ENCODE measurements at places on chromosomes 2 and 18.
A peak's percentile ranks its signal among the peaks of the same experiment; 100 is the strongest.

- no peak for DNase-seq
Observed at GRCh38 chr2:48207851-48208250, 301.6 kb upstream of the FBXO11 start.

DNA sequence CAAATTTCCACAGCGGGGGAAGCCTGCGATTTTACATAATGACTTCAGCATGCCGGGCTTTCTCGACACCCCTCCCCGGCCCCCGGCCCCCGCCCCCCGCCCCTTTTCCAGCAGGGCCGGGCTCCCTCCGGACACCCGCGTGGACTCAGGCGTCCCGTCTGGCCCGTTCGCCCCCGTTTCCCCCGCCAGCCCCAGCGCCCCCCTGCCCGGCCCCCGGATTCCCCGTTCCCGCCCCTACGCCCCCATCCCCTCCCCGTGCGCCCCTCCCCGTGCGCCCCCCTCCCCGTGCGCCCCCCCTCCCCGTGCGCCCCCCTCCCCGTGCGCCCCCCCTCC lies 456 bp upstream of the NFATC1 start:
- DNase-seq: no peak

- no peak for DNase-seq
Observed at GRCh38 chr2:111019381-111019780, 101.3 kb upstream of the BCL2L11 start.

DNA sequence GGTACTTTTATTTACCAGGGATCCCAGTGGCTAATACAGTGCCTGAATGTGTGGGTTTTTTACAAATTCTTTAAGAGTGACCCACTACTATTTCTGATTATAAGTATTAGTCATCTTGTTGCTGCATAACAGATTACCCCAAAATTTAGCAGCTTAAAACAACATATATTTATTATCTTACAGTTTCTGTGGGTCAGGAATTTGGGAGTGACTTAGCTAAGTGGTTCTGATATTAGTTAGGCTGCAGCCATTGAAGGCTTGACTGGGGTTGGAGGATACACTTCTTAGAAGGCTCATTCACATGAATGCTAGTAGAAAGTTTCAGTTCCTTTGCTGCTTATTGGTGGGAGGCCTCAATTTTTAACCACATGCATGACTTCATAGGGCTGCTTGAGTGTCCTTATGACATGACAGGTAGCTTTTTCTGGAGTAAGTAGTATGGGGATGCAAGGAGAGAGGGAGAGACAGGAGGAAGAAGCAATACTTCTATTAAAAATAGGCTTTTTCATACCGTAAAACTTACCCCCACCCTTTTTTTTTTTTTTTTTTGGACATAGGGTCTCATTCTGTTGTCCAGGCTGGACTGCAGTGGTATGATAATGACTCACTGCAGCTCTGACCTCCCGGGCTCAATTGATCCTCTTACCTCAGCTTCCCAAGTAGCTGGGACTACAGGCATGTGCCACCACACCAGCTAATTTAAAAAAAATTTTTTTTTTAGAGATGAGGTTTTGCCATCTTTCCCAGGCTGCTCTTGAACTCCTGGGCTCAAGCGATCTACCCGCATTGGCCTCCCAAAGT lies 13.3 kb upstream of the POLE4 start:
- no peak for DNase-seq

DNA sequence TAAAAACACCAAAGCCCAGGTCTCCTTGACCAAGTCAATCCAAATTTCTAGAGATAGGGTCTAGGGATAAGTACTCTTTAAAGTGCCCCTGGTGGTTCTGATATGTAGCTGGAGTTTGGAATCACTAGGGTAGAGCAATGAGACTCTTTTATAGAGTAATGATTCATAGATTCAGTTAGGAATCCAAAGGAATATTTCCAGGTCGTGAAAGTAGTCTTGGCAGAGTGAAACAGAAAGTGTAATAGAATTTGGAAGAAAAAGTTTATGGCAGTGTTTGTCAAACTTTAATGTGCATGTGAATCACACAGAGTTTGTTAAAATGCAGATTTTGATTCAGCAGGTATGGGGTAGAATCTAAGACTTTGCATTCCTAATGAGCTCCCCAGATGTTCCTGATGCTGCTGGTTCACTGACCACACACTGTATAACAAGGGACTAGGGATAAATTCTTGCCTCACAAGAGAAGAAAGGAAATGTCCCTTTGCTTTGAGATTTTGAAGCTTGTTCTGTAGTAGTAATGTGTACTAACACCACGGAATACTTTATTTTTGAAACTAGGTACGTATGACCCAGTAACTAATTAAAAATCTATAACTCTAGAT lies 1.8 kb downstream of the UPP2 start:
- no peak for DNase-seq

DNA sequence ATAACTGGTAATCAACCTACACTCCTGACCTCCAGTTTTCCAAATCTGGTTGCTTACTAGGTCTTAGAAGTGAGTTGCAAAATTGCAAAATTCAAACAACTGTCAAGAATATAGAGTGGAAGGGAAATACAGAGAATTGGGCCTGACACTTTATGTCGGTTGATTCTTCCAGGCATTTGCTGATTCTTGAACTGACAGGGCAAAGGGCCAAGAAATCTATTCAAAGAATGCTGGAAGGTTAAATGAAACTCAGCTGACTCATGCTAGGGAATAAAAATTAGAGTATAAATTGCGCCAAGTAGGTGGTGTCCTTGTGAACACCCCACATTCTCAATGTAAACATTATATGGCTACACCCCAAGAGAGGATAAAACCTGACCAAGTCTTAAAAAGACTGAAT lies 21.5 kb upstream of the ZSCAN30 start:
- no peak for DNase-seq

GRCh38 chr2:142445023-142445422 lies 314.2 kb upstream of the LRP1B start:
- DNase-seq: no peak

- no peak for DNase-seq
Observed at GRCh38 chr2:71952572-71953188, 195.0 kb downstream of the CYP26B1 start.

GRCh38 chr2:239150125-239151011 lies 250.5 kb downstream of the HDAC4 start:
- peak; percentile 39 for DNase-seq

- DNase-seq: no peak
Observed at GRCh38 chr2:203763241-203763937, 57.0 kb downstream of the CD28 start.

GRCh38 chr2:159946326-159946999 lies 116.0 kb downstream of the PLA2R1 start:
- peak; percentile 21 for DNase-seq

DNA sequence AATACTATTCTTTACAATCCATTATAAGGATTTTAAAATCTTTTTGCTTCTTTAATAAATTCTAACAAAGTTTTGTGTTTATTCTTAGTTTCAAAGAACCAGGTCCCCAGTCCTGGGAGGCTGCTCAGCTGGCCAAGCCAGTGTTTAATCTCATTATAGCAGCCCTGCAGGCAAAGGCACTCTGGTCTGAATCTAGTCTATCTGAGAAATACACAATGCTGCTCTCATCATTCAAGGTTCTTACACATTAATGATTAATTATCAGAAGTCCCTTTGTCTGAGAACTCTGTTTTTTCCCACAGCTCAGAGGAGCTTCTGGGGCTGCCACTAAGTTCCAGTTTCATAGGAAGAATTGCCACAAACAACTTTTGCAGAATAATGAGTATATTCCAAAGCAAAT lies 27.7 kb downstream of the KCTD18 start:
- no peak for DNase-seq

- DNase-seq: no peak
Observed at GRCh38 chr2:223541546-223541945, 60.6 kb downstream of the SCG2 start.

DNA sequence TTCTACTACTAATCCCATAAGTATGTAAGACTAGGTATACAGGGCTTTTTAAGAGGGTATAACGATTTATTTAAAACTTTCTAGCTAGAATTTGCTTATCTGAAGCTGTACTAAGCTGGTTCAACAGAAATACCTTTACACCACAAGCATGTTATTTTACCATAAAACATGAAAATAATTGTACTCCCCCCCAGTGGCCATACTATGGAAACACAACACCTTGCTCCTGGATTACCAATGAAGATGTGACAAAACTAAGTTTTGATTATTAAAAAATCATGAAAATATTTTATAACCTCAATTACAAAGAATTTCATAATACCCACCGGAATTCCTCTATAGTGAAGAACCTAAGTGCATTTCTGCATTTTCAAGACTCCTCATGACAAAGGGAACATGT lies 27.3 kb downstream of the LPIN2 start:
- DNase-seq: no peak

GRCh38 chr18:76490670-76491472 lies 4.2 kb downstream of the ZNF516 start:
- peak; percentile 6 for DNase-seq

DNA sequence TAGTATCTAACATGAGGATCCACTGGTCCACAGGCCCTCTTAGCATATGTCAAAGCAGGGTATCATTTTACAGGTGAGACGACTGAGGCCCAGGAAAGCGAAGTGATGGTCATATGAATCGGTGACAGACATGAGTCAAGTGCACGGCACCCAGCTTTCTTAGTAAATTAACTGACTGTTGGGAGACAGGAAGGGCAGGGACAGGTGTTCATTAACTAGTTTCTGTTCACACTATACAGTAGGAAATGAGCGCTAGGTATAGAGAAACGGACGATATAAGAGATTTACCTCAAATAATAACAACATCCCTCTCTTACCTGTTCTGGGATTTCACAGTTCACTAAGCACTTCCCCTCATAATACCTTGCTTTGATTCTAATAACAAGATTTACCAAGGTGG lies 1.7 kb upstream of the SMARCAL1 start:
- no peak for DNase-seq

- no peak for DNase-seq
Observed at GRCh38 chr2:18790509-18791171, 201.3 kb upstream of the NT5C1B start.

DNA sequence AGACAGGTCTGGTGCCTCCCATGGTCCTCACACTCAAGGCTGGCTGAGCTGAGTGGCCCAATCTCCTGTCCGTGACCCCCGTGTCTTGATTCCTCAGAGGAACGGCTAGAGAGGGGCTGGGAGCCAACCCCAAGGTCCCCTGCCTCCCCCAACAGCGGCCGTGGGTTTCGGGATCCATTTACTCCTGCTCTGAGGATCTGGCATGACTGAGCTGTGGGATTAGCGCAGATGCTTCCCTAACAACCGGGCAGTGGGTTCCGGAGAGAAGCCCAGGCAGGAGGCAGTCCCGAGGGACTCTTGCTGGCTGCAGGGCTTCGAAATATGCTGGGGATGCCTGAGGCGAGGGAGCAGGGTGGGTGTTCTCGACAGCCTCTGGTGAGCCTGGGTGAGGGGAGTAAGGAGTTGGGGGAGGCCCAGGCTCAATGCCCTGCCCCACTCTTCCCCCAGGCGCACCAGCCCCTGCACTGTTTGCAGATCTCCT lies 18.9 kb downstream of the GPR35 start:
- no peak for DNase-seq

- DNase-seq: no peak
Observed at GRCh38 chr2:178782236-178782635, 25.0 kb downstream of the TTN start.

DNA sequence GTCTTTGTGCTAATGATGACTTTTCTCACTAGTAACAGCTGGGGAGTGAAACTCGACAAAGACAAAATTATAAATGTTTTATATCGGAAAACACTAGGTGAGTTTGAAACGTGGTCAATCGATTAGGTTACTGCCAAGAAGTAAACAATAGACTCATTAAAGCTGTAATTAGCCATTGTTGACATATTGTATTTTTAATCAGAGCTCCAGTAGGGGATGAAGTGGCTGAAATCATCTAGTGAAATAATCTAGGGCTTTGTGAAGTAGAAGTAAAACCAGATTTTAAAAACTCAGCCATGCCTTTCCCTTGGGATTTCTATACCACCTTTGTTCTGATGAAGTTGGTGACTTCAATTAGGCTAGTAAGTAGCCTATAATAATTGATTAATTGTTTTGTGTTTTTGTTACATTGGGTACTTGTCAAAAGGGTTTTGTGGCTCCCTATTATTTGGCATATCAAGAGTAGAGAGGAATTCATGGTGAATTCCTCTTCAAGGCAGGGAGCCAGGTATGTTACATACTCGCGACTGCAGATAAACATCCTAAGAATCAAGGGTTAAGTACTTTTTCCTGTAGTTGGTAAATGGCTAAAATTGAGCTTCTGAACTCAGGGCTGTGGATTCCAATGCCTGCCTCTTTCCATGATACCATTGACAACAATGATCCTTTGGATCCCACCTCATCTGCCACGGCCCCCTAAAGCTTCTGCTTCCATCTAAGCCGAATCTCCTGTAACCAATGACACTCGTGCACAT lies 31.6 kb downstream of the RAB27B start:
- no peak for DNase-seq

DNA sequence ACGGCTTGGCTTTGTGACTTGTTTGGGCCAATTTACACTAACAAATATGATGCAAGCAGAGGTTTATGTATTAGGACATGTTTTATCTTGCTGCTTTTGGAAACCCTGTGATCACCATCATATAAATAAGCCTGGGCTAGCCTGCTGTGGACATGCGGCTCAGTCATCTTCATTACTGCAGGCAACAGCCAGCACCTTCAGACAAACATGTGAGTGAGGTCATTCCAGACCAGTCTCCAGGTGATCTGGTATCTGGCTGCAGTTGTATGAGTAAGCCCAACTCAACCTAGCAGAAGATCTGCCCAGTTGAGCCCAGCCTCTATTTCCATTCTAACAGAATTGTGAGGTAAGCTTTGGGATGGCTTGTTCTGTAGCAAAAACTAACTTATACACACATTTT lies 254.6 kb upstream of the ATP5MC3 start:
- DNase-seq: no peak

GRCh38 chr18:73669297-73669696 lies 478.3 kb downstream of the FBXO15 start:
- DNase-seq: no peak

- DNase-seq: no peak
Observed at GRCh38 chr2:136439064-136439676, 321.2 kb upstream of the CXCR4 start.

DNA sequence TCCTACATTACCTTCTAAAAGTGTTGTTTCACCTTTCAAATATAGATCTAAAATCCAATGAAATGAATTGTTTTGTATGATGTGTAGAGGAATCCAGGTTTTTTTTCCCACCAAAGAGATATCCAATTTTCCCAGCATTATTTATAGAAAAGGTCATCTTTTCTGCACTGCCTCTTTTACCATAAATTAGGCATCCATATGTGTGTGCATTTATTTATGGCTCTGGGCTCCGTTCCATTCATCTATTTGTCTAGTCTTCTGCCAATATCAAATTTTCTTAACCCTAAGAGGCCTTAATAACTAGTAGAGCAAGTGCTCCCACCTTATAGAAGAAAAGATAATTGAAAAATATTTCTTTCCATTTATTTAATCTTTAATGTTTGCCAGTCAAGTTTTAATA lies 88.3 kb downstream of the ATAD2B start:
- DNase-seq: no peak

DNA sequence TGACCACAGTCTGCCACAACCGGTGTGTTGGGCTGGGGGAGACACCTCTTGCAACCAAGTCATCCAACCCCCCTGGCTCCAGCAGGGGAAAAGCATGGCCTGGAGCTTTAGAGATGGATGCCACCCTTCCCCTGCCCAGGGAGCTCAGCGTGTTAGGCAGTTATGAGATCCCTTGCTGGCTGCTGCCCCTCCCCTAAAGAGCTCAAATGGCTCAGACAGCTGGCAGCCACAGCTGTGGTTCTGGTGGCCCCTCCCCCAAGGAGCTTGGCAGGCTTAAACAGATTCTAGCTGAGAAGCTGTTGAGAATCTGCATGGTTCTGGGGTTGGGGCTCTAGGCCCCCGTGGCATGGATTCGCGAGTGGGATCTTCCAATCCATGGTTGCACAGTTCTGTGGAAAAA lies 64.7 kb downstream of the TEX51 start:
- DNase-seq: no peak

Measured in DMS153 (cell line).